ENCODE measurements at places on chromosomes 6 and 20. TPM values are rescaled to one million over a fixed set of nuclear protein-coding genes. Genes with fewer than 3 reads are reported as not detected.

Gene CGAS
- total RNA-seq, result 0.49 TPM

Gene ELOVL4
- total RNA-seq, result not detected

DNA sequence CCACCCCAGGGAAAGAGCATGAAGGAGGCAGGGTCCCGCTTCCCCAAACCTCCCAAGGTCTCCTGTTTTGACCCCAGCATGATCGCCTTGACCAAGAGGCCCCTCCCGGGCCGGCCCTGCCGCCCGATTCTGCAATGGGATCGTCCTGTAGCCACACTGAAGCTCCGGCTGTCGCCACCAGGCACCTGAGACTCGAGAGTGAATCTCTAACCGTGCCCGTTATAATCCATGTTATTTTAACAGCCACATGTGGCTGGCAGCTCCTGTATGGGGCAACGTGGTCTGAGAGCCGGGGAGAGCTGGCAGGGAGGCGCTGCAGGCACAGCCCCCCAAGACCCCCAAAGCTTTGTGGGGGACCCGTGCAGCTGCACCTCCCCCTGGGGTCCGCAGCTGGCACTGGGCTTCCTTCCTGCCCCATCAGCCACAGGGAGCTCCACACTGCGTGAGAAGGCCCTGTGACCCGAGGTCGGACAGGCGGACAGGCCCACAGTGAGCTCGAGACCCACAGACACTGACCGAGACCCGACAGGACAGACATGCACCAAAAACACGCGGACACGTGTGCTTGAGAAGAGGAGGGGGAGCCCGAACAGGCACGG, 51.3 kb downstream of the KCNQ2 start:
- no peaks in the 10 kb centered on the region for H3K36me3 ChIP-seq
- DNase-seq, result no peak
- H3K4me1 ChIP-seq, result no peaks in the 10 kb centered on the region
- H3K4me3 ChIP-seq, result no peak overlapping the region
- H3K27me3 ChIP-seq, result peaks cover 32% of the 10 kb centered on the region

- H3K27ac ChIP-seq, result no peak overlapping the region
- no peaks in the 10 kb centered on the region for H3K27me3 ChIP-seq
- no peaks in the 10 kb centered on the region for H3K36me3 ChIP-seq
- H3K4me1 ChIP-seq, result peaks cover 3% of the 10 kb centered on the region
- no peak overlapping the region for H3K4me3 ChIP-seq
- DNase-seq, result no peak
These were observed 43.4 kb downstream of the PLAGL1 start for GRCh38 chr6:143964674-143965081.

DNA sequence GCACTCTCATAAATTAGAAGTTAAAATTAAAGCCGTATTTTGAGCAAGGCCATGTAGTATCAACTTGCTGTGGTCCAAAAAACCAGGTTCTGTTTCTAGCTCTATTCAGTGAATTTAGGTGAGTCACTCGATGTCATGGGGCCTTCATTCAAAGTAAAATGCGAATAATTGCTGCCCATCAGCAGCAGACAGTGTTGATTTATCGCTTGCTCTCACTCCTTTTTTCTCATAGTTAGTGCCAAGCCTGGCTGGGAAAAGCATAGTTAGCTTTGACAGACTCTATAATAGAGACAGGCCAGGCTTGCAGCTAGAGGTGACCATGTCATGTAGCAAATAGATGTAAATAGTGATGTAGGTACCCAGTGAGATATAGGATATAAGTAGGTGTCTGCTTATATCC, 136.0 kb downstream of the EDN1 start:
- H3K4me3 ChIP-seq, result no peak overlapping the region
- no peaks in the 10 kb centered on the region for H3K36me3 ChIP-seq
- DNase-seq, result no peak
- H3K4me1 ChIP-seq, result no peaks in the 10 kb centered on the region

- no peak for DNase-seq
- peaks cover 4% of the 10 kb centered on the region for H3K27me3 ChIP-seq
- no peak overlapping the region for H3K27ac ChIP-seq
- H3K36me3 ChIP-seq, result no peaks in the 10 kb centered on the region
These were observed 74.1 kb downstream of the SULF2 start for GRCh38 chr20:47711046-47711752.

GRCh38 chr20:57403216-57403615, 12.0 kb downstream of the RBM38 start:
- peaks cover 99% of the 10 kb centered on the region for H3K4me1 ChIP-seq
- H3K27me3 ChIP-seq, result no peaks in the 10 kb centered on the region
- no peak for DNase-seq
- no peak overlapping the region for H3K4me3 ChIP-seq
- peaks cover 30% of the 10 kb centered on the region for H3K36me3 ChIP-seq

Gene CLVS2
- total RNA-seq, result 0.20 TPM

Gene TFAP2A
- not detected for total RNA-seq

GRCh38 chr20:24518515-24518914, 49.1 kb downstream of the SYNDIG1 start:
- no peak overlapping the region for H3K27ac ChIP-seq
- H3K4me3 ChIP-seq, result no peak overlapping the region

DNA sequence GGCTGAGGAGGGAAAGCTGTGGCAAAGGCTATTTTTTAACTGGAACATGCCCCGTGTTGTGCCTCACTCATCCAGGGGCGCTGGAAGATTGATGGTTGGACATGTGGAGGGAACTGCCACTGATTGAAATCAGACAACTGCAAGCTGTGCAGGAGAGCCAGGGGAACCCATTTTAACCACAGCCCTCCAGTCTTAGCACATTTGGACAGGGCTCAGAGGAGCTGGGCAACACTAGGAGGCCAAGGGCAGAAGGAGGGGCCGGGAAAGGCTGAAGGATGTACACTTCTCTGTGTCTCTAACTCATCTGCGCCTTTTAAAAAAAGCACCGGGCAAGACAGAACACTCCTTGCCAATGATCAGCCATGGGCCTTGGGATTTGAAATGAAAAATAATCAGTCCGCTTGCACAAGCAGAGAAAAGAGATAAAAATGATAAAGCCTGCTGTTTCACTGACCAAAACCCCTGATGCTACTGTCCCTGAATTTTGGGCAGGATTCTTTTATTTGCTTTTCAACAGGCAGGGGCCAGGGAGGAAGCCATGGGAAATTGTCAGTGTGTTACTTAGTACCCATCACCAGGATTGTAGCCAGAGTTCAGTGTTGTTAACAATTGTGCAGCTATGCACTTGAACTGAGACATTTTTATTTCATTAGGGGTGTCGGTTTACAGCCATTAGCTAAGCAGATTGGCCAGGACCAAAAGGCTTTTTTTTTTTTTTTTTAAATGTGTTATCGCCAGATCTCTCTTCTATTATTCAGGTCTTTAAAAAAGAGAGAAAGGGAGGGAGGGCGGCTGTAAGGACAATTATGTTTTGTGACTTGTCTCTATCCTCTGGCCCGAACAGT, 109.3 kb upstream of the EYA4 start:
- no peaks in the 10 kb centered on the region for H3K36me3 ChIP-seq
- peak overlapping the region; percentile 79 for H3K27ac ChIP-seq
- peak; percentile 52 for DNase-seq
- no peaks in the 10 kb centered on the region for H3K27me3 ChIP-seq
- H3K4me1 ChIP-seq, result peaks cover 32% of the 10 kb centered on the region

- DNase-seq, result no peak
- no peak overlapping the region for H3K4me3 ChIP-seq
- H3K27ac ChIP-seq, result no peak overlapping the region
- H3K36me3 ChIP-seq, result no peaks in the 10 kb centered on the region
- H3K4me1 ChIP-seq, result no peaks in the 10 kb centered on the region
These were observed 135.5 kb downstream of the CLIC5 start for GRCh38 chr6:45880159-45880558.

Gene EDN3
- total RNA-seq, result not detected

Gene SLC22A3
- 75.4 TPM for total RNA-seq

Gene ADTRP
- not detected for total RNA-seq

- H3K27ac ChIP-seq, result no peak overlapping the region
- no peak overlapping the region for H3K4me3 ChIP-seq
- no peak for DNase-seq
- no peaks in the 10 kb centered on the region for H3K36me3 ChIP-seq
- H3K27me3 ChIP-seq, result no peaks in the 10 kb centered on the region
These were observed 59.9 kb upstream of the PMEPA1 start for GRCh38 chr20:57769756-57770155.

- no peak overlapping the region for H3K4me3 ChIP-seq
- no peak for DNase-seq
- no peaks in the 10 kb centered on the region for H3K4me1 ChIP-seq
These were observed 6.5 kb upstream of the SLCO4A1 start for GRCh38 chr20:62635852-62636251.

- DNase-seq, result no peak
- no peak overlapping the region for H3K4me3 ChIP-seq
- H3K27me3 ChIP-seq, result no peaks in the 10 kb centered on the region
- H3K4me1 ChIP-seq, result no peaks in the 10 kb centered on the region
- H3K36me3 ChIP-seq, result no peaks in the 10 kb centered on the region
- no peak overlapping the region for H3K27ac ChIP-seq
These were observed 20.8 kb downstream of the SYCP2 start for GRCh38 chr20:59912609-59913008.

DNA sequence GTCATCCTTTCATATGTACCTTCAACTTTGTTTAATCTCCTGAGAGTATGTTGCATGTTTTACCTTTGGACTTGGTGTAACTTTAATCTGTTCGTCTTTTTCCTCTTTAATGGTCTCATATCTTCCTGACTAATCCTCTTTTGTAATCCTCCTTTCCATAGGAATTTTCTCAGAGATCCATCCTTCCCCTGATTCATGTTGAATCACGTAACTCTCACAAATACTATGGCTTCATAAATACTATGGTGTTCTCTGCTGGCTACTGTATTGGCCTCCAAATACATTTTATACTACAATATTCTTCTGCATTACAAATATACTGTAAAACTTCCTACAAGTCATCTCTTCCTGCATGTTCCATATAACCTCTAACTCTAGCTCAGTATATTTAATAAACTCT, 317.7 kb upstream of the ADGRB3 start:
- H3K27ac ChIP-seq, result no peak overlapping the region
- H3K4me1 ChIP-seq, result no peaks in the 10 kb centered on the region
- no peaks in the 10 kb centered on the region for H3K27me3 ChIP-seq
- no peak for DNase-seq
- no peak overlapping the region for H3K4me3 ChIP-seq
- no peaks in the 10 kb centered on the region for H3K36me3 ChIP-seq

Gene LRFN2
- total RNA-seq, result not detected

GRCh38 chr6:157503018-157503747, 122.2 kb downstream of the ZDHHC14 start:
- H3K4me3 ChIP-seq, result no peak overlapping the region
- no peak for DNase-seq

Gene FAXC
- total RNA-seq, result not detected

GRCh38 chr6:15876406-15876805, 213.6 kb upstream of the DTNBP1 start:
- H3K27me3 ChIP-seq, result no peaks in the 10 kb centered on the region
- no peak overlapping the region for H3K27ac ChIP-seq
- no peak overlapping the region for H3K4me3 ChIP-seq
- DNase-seq, result no peak

DNA sequence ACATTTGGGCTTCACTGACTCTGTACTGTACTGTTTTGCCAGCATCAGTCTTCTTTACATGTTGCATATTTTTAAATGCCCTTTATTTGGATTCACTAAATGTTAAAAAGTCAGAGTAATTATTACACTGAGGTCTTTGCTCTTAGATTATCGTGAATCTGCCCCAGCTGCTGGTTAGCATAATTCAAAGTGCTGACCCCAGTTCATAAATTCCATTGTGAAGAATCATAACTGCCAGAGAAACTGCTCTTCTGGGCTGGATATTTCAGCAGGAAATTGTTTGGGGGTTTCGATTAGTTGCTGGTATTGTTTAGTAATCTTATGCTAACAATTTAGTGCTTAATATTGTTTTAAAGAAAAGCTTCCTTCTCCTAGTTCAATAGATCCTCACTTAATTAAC, 682.1 kb upstream of the MAP3K7 start:
- no peak for DNase-seq
- no peak overlapping the region for H3K27ac ChIP-seq
- no peak overlapping the region for H3K4me3 ChIP-seq
- H3K4me1 ChIP-seq, result no peaks in the 10 kb centered on the region
- H3K27me3 ChIP-seq, result no peaks in the 10 kb centered on the region

Gene MAFB
- total RNA-seq, result 15.4 TPM

DNA sequence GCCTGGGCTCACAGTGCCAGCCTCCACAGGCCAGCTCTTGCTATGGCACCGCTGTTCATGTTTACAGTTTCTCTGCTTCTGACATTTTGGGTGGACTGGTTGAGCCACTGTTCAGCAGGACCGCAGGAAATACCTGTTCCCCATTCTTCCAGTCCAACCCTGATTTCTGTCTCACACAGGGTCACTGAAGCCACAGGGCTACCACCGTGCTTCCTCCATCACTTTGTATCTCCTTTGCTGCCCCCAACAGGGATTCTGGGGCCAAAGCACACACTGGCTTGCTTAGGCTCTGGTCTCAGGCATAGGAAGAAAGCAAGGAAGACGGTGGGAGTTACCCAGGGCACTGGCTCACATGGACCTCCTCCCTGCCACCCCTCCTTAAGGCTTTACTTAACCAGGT, 164.5 kb downstream of the UNC5CL start:
- no peak overlapping the region for H3K27ac ChIP-seq
- no peaks in the 10 kb centered on the region for H3K27me3 ChIP-seq
- no peak overlapping the region for H3K4me3 ChIP-seq

DNA sequence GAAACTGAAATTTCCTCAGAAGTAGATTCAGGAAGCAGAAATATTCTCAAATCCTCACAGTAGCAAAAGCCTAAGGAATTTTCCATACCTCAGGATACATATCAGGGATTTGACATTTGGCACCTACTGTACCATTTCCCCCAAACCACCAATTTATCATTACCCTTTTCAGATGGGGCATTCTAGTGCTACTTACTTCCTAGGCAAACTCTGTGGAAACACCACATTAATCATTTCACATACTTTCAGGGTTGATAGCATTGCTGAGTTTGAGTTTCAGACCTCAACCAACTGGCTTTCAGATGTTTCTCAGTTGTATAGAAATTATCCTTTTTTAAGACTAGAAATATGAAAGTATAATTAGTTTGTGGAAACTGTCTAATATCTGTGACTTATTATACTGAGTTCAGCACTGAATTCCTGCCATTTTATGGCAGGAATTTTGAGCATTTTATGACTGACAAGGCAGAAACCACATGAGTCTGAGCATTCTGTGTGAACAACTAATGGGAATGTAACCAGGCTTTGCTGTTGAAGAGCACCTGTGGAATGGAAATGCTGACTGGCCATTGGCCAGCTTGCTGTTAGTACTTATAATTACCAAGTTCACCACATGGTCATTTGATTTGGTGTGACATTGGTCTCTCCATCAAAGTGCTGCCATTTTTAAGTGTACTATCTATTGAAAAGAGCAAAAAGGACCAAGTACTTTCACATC, 35.1 kb upstream of the IRAK1BP1 start:
- H3K4me3 ChIP-seq, result no peak overlapping the region
- no peaks in the 10 kb centered on the region for H3K36me3 ChIP-seq
- no peak for DNase-seq
- no peak overlapping the region for H3K27ac ChIP-seq
- H3K27me3 ChIP-seq, result no peaks in the 10 kb centered on the region

DNA sequence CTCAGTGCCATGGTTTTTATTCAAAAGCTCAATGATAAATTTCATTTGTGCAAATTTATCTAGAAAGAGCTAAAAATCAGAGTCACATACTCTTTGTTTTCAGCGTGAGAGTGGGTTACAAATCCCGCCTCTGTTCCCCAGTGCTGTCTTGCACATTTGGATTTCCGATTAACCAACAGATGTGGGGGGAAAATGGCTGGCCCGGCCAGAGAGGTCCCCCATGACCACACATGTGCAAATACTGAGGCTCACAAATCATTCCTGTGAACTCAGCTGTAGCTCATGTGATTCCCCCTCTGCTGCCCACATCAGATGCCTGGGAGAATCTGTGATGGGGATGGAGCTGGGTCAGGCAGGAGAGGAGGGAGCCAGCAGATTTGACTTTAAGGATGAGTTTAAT, 168.7 kb downstream of the PAX1 start:
- no peak for DNase-seq
- no peaks in the 10 kb centered on the region for H3K27me3 ChIP-seq
- no peak overlapping the region for H3K4me3 ChIP-seq
- no peaks in the 10 kb centered on the region for H3K36me3 ChIP-seq
- H3K27ac ChIP-seq, result no peak overlapping the region
